ENCODE measurements at places on chromosomes 12 and 14.

DNA sequence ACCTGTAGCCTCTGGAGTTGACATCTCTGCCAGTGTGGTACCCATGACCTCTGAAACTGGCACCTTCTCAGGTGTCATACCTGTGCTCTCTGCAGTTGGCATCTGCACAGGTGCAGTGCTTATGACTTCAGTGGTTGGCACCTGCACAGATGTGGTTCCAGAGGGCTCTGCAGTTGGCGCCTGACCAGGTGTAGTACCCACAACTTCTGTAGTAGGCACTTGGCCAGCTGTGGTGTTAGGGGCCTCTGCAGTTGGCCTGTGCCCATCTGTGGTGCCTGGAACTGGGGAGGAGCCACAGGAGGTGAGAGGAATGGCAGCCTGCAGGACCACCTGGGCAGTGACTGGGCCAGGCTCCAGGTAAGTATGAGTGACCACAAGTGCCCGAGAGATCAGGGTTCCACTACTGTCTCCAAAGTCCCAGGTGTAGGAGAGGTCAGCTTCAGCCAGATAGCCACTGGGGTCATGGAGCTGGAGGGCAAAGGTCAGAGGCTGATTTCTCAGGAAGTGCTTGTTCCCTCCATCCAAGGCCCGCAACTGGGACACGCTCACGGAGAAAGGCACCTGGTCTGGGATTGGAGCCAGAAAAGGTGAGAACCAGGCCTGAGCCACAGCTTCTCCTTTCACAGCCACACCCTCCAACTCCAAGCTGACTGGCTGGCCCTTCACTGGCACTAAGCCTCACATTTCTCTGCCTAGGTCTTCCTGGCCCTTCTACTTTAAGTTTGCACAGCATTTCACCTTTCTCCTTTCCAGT lies 8.6 kb downstream of the PMEL start:
- DNase-seq, result no peak

DNA sequence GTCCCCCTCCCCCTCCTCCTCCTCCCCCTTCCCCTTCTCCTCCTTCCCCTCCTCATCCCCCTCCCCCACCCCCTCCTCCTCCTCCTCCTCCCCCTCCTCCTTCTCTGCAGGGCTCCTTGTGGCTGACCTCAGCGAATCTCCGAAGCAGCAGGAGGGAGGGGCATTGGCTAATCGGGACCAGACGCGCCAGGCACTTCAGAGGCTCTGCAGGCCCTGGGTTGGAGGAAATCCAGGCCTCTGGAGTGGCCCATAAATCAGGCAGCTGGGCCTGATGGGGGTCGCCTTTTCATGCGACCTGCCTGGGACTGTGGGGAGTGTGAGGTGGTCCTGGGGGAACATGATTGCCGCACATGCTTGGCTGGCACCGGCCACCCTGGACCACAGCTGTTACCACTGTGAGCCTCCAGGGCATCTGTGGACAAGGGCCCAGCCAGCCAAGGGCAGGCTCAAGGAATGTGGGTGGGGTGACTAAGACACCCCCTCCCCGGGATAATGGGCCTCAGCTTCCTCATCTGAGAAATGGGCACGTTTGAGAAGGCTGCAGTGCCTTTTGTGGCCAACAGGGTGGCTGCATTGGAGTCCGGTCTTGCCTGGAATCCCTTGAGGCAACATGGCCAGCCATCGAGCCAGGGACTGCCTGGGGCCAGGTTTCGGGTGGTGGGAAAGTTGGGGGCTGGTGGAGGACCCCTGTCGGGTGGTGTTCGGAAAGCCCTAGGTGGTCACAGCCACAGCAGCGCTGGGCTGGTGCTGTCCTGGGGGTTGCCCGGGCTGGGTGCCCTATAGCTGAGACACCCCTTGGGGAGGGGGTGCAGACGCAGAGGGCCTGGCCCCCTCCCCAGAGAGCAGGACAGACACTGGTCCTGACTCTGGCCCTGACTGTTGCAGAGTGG lies 12.0 kb downstream of the KIF26A start:
- no peak for DNase-seq

GRCh38 chr14:99357916-99358390 lies 86.0 kb upstream of the BCL11B start:
- no peak for DNase-seq

- no peak for DNase-seq
These were observed 50.3 kb upstream of the PPP2R5C start for GRCh38 chr14:101711041-101711856.

- no peak for DNase-seq
These were observed 41.4 kb downstream of the FUT8 start for GRCh38 chr14:65453807-65454480.

Data from effector CD4-positive, alpha-beta T cell (primary cell).